ENCODE measurements at places on chromosomes 11 and 22.

GRCh38 chr11:44286268-44286880 is 23.6 kb downstream of the ALX4 start:
- peak; percentile 52 for DNase-seq

GRCh38 chr11:122392508-122392907 is 263.0 kb upstream of the UBASH3B start:
- no peak for DNase-seq

DNA sequence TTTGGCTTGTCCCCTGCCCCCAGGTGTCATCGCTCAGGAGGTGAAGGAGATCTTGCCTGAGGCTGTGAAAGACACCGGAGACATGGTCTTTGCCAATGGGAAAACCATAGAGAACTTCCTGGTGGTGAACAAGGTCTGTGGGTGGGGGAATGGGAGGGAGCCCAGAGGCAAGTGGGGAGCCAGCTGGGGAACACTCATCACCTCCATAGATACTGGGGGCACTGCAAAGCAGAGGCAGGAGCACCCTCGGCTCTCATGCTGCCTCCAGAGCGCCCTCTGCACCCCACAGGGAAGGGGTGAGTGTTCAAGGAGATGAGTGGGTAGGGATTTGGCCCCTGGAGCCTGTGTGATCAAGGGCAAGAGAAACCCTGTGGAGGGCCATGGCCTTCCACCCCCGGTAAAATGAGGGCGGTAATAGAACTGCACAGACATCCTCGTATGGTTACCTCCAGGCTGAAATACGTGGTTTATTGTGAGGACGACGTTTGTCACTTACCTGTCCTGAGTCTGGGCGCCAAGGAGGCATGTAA is 14.0 kb downstream of the TMEM258 start:
- no peak for DNase-seq

GRCh38 chr11:83159902-83160865 is 3.3 kb downstream of the PCF11 start:
- DNase-seq: no peak

DNA sequence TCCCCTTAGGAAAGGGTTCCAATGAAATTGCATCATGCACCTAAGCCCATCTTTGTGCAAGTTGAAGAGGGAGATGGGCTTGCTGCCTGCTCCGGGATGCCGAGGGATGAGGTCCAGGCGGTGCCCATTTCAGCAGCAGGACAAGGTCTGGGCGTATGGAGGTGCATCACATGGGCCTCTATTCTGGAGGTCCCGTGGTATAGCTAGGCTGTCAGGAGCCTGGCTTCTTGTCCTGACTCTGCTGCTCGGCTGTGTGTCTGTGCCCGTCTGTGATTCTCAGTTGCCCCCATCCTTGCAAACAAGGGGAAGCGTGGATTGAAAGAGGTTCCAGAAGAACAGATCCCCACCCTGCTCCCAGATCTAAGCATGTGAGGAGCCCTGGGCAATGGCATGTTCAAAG is 130.0 kb downstream of the OSBP2 start:
- DNase-seq: no peak

- DNase-seq: no peak
Measured at GRCh38 chr22:17974703-17975372, 49.5 kb downstream of the MICAL3 start.

DNA sequence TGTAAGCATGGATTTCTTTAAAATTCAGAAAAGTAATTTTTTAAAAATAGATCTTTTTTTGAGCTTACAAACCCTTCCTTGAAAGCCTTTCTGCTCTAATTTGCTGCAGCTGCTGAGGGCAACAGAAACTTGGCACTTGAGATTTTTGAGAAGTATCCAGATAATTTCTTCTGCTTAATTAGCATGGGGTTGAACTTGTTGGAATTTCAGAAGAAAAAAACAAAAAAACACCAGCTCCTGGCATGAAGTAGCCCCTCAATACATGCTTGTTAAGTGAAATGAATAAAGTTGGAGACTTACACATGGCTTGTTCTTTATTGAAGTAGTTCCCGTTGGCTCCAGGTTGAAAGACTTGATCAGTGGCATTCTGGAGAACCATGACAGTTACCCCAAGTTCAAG is 331.4 kb upstream of the RAG2 start:
- no peak for DNase-seq

DNA sequence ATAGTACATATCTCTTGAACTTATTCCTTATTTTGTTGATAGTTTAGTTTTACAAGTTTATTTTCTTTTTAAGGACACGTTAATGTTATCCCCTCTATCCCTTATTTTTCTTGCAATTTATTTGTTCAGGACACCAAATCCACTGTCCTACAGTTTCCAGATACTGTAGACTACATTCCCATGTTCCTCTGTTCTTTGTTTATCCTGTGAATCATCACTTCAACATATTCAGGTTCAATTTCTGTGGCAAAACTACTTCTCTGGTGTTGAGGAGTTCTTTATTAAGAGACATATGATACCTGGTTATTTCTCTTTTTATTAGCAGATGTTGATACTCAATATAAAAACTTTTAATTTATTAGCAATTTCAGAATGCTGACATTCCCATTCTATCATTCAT is 72.8 kb upstream of the CLNS1A start:
- no peak for DNase-seq

DNA sequence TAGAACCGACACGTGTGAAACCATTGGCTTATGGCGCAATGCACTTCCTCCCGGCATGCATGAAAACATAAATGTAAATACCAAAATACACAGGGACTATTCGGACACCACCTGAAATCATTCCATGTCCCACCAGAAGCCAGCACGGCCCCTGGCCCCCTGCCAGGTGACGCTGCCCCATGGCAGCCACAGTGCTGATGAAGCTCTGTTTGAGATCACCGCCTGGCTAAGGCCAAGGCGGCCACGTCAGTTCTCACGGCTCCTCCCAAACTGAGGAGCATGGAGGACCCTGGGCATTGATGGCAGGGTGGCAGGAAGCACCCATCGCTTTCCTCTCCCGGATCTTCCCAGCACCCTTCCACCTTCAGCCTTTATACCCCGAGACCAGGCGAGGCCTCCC is 89.5 kb downstream of the CDKN1C start:
- DNase-seq: no peak

DNA sequence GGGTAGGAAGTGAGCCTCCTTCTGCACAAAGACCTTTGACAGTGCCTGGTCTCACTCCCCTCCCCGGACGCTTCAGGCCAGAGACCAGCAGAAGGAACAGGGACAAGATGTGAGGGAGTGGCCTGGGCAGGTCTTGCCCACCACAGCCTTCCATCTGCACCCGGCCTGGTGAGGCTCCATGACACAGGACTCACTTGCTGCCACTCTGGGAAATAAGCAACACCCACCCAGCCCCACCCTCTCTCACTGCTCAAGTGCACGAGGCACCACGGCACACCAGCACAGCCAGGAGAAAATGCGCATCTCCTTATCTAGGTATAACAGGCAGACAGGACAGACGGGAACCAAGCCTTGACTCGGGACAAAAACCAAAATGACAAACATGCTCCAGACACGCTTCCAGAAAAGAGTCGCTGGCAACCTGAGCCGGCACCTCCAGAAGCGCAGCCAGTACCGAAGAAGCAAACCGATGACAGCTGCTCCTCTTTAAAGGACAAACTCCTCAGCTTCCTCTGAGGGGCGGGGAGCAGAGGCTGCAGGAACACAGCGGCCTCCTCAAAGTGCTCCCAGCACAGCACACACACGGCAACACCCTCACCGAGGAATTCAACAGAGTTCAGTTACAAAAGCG is 41.7 kb downstream of the BRD1 start:
- no peak for DNase-seq

GRCh38 chr11:22808571-22809197 is 20.9 kb downstream of the SVIP start:
- no peak for DNase-seq

DNA sequence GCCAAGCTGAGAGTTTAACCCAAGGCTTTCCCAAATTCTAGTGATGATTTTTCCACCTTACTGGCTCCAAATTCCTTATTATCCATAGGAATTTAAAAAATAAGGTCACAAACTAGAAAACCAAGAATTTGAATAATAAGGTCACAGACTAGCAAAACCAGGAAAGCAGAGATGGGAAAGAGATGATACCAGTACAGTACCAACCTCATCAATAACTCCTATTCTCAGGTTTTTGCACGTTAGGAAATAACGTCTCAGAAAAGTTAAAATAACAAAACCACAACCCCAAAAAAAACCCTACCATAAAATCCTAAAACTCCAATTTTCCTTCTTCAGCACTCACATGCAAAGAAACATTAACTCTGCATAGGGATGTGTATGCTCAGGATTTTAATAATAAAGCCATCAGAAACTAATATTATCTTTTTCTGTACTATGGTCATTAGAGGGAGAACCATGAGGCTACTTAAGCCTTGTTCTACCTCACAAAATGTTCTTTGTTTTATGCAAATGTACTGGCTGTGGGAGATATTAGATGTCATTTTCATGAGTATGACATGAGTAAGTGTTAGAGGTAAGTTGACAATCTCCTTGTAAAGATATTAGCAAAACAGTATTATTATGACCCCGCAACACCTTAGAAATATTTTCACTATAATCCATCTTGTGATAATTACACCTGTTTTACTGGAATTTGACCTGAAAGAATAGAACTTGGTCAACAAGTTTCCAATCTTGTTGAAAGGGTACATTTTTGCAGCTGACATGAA is 16.1 kb upstream of the EED start:
- no peak for DNase-seq

GRCh38 chr11:126434950-126435335 is 79.5 kb downstream of the ST3GAL4 start:
- no peak for DNase-seq

DNA sequence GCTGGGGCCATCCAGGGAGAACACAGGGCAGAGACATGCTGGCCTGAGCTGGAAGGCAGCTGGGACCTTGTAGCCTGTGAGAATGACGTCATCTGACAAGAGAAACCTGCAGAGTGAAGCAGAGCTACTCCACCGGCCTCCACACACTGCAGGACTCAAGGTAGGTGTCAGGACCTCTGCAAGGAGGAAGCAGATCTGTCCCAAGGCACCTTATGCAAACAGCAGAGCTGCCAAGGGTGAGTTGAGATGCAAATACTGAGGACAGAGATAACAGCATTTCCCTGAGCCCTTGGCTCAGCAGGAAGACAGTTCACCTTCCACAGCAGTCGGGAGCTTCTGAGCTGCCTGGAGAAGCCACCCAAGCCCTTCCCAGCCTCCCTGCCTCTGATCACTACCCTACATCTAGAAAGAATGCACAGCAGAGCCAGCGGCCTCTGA is 51.9 kb upstream of the IGSF9B start:
- no peak for DNase-seq

- no peak for DNase-seq
Measured at GRCh38 chr22:43234264-43234988, 47.5 kb upstream of the TTLL12 start.

DNA sequence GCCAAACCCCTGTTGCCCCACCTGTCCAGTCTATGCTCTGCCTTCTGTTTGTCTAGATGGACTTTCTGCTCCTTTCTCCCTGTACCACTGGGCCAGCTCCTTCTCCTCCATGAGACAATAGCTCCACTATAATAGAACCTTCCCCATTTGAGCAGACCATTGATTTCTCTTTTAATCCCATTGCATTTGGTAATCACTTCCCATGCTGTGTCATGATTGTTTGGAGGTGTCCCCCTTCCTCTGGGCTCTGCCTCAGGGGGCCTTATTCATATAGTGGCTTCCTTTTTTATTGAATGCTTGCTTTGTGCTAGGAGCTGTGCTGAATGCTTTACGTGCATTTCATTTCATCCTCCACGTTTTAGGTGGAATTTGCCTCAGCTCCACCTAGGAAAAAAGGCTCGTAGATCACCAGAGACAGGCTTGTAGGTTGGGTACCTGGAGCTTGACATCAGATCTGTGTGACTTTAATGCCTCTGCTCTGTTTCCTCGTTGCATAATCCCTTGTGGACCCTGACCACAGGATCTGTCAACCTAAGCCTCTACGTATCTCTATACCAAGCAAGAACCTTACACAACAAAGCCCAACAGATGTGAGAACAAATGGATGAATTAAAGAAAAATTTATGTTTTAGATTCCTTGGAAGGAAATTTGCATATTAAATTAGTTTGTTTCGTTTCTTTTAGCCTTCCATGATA is 106.2 kb upstream of the RASSF10 start:
- no peak for DNase-seq

- no peak for DNase-seq
Measured at GRCh38 chr11:77106321-77106720, 3.7 kb downstream of the OMP start.

DNA sequence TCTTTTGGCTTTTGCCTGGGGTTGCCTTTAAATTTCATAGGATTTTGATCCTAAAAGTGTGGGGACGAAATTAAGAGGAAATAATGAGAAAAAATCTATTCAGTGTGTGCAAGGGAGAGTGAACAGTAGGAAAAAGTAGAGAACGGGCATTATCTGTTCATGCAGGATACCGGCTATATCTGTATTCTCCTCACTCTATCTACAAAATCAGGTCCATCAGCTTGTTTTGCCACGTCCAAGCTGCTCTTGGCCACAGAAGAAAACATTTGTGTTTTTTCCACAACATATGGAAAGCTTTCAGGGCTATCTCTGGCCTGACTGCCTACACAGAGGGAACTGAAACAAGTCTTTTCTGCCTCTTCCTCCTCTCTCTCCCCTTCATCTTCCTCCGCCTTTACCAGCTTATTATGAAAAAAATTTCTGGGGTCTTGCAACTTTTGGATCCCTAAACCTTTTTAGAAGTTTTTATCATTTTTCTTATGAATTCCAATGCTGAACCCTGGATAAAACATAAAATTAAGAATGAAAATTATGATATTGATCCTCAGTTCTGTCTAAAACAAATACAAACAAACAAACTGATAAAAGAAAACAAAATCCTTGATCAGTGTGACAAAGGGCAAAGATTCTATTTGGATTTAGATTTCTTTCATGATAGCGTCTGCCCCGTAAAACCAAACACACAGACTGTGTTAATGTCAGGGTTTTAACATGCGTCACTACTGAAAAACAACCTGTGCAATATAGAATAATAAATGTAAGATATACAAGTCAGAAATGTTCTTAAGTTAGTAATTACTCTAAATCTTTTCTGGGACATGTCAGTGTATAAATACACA is 219.7 kb downstream of the CNTN5 start:
- DNase-seq: no peak

DNA sequence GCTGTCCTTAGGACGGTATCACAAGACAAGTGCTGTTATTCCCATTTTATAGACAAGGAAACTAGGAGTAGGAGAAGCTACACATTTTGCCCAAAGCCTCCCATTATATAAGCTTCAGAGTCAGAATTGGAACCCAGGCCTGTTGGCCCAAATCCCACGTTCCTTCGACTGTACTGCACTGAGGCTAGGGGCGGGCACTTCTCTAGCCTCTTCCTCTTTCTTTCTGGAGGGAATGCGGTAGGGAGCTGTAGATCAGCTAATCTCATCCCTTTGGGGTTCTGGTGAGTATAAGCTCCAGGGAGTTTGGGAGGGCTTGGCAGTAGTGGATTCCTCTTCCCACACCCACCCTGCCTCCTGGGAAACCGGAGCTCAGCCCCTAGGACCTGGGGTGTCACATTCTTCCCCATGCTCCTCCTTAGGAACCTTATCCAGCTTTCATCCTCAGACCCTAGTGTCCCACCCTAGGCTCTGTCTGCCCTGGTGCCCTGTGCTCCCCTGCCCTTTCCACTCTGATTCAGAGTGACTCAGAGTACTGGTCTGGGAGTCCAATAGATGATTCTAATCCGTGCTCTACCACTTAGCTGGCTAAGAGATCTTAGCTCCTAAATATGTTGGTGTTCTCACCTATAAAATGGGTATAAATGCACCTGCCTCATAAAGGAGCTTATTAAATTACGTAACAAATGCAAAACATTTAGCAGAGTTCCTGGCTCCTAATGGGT is 29.3 kb downstream of the PHLDB1 start:
- no peak for DNase-seq

GRCh38 chr11:69636512-69637197 is 4.3 kb upstream of the CCND1 start:
- DNase-seq: no peak

Measured in NCI-H2227 treated with DMSO at 0.1 percent for 48 hours (cell line).